Activated CD4-positive, alpha-beta T cell treated with anti-CD3 and anti-CD28 coated beads, Interleukin-10, Interleukin-2, amounts not matched to agents 100 ng/mL and 50 ng/mL, durations not matched to agents 16 hours and 8 hours (primary cell): ENCODE measurements at places on chromosomes 6 and 20.

DNA sequence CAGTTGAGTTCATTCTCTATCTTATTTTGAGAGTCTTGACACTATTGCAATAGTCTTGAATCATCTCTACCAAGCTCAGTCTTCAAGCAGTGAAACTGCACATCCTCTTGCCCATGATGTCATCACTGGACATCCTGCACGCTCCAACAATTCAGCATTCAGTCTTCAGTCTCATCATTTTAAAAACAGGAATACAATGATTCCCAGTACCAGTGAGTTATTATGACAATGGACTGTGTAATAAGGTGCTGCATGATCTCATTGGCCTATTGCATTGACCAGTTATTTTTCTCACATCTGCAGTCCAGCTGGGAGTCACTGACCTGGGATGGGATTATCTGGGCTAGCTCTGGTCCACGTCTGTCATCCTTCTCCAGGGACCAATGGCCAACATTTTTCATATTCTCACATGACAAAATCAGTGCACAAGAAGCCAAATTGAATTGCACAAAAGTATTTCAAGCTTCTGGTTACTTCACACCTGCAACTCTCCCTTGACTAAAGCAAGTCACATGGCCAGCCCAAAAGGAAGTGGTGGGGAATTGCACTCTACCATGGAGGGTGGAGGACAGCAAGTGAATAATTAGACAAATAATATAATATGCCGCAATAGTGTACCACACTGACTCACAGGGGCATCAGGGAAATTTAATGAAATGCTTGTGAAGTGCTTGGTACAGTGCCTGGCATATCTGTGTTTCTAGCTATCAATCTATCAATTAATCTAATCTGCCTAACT, 6.4 kb upstream of the CST2 start:
- DNase-seq, result no peak

DNA sequence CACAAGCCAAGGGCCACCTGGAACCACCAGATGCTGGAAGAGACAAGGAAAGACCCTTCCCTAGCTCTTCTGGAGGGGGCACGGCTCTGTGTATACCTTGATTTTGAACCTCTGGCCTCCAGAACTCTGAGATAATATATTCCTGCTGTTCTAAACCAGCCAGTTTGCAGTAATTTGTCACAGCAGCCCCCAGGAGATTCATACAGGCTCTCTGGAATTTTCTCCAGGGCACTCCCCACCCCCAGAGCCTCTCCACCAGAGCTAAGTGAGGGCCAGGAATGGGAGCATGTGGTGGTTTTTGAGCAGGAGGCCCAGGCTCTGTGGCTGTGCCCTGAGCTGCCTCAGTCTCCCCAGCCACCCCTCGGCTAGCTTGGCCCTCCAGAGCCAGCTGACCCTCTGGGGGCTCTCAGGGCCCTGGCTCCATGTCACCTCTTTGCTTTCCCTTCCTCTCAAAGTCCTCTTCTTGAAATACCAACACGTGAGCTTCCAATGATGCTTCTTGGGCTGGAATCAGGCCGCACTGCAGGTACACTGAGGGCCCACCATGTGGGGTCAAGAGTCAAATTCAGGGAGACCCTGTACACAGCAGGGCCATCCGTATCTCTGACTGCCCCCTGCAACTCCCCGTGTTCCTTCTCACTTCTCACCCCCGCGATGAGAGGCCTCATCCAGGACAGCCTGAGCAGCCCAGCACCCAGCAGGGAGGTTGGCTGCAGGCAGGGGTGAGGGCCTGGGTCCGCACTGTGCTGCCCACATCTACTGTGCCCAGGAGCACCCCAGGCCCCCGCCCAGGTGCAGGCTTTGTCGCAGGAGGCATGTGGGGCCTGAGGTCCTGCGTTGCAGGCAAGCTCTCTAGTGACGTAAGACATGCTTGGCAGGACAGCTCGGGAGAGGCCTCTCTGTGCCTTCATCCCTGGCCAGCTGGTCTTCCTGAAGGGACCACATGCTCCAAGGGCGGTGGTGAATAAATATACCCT, 155.5 kb downstream of the ANKRD60 start:
- DNase-seq, result no peak

DNA sequence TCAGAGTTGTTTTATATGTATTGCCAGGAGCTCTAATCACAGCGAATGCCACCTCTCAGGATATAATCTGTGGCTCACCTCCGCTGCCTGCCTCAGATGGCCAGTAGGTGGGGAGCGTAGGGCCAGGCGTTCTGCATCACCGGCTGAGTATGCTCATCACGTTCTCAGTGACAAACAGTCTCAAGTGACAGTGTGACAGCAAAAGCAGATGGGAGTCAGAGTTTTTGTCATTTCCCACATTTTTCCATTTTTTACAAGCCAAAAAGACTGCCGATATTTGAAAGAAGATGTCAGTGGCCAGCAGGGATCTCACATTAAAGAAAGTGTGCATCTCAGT, 208.7 kb downstream of the ALDH8A1 start:
- DNase-seq, result no peak

- DNase-seq, result no peak
Observed at GRCh38 chr6:104617591-104617990, 242.1 kb downstream of the HACE1 start.

GRCh38 chr6:15338476-15338875, 92.6 kb downstream of the JARID2 start:
- DNase-seq, result no peak

DNA sequence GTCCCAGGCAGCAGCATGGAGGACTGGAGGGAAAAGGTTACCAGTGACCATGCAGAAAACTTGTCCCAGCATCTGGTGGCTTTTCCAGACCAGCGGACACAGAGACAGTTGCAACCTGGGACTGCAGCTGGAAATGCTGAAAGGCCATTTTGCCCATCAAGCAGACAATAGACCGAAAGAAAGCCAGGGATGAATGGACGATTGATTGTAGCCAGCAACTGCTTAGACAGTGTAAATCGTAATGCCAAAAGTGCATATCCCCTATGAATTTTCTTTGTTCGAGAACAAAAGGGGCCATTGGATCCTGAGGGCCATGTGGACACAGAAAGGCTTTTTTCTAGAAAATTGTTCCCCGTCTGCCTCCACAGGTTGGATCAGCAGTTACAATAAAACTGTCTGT, 115.7 kb downstream of the MBOAT1 start:
- no peak for DNase-seq

DNA sequence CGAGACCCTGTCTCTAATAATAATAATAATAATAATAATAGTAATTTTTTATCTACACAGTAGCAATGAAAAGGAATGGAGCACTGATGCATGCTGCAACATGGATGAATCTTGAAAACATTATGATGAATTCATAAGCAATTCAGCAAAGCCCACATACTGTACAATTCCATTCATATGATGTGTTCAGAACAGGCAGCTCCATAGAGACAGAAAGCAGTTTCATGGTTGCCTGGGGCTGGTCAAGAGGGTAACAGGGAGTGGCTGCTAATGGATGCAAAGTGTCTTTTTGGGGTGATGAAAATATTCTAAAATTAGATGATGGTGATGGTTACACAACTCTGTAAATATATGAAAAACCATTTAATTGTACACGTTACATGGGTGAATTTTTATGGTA, 43.6 kb downstream of the SLC24A3 start:
- no peak for DNase-seq

GRCh38 chr20:19212469-19212815, at the start of gene SLC24A3:
Gene SLC24A3, plus strand, starts transcription at chr20:19212642.
- no peak for DNase-seq

DNA sequence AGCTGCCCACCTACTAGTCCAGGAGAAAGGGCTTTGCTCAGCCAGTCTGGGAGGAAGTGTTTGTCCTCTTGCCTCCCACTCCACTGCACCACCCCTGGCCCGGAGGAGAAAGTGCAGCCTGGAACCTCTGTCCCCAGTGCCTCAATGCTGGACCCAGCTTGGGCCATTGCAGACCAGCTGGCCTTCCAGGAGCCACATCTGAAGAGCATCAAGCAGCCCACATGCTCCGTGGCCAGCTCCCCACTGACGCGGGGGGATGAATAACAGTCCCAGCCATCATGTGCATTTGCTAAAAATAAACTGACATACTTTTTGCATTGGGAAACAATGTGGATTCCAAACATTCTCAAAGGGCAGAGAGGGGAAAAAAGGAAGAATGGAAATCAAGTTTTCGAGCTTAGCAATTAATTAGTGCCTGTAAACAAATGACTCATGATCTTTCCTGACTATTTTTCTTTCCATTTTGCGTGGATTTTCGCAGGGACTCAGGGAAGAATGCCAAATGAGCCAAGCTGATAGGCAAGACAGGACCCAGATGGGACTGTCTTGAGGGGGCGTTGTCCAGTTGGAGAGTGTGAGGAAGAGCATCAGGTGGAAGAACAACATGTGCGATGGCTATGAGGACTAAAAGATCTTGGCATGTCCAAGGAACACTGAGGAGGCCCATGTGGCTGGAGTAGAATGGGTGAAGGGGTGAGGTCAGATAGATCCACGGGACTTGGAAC, 34.1 kb downstream of the CEBPB start:
- DNase-seq, result no peak

- no peak for DNase-seq
Observed at GRCh38 chr6:169499848-169500247, 202.0 kb downstream of the WDR27 start.

GRCh38 chr6:111832833-111833418, 40.3 kb downstream of the FYN start:
- peak; percentile 58 for DNase-seq

DNA sequence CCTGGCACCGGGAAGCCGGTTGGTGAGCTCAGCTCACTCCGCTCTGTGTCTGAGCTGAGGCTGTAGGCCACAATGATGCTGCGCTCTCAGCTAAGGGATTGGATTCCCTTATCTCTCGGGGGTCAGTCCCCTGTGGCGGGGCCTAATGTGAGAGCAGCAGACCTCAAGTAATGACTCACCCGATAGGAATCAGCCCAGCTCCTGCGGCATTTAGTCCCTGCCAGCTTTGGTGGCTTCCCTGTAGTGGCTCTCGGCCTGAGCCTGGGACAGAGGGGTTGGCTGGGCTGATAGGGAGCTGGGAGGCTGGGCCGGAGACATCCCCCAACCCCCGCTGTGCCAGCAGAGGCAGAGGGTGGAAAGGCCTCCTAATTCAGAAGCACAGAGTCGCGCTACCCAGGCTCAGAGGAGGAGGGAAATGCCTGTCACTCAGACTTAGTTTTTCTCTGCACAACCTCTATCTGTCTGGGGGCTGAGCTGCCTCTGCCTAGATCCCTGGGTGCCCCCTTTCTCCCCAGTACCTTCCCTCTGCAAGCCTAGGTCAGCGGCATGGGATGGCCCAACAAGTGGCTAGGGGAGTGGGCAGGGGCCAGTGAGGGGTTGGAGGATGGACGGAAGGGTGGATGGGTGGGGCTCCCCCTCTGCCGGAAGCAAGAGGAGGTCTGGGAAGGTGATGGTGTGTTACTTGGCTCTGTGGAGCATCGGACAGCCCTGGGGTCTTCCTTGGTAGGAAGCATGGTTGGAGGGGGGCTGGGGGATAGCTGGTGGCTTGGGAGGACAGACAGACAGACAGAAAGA, 92.2 kb downstream of the CDH22 start:
- no peak for DNase-seq

- peak; percentile 23 for DNase-seq
Observed at GRCh38 chr6:96898241-96898851, 655 bp upstream of the NDUFAF4 start.

DNA sequence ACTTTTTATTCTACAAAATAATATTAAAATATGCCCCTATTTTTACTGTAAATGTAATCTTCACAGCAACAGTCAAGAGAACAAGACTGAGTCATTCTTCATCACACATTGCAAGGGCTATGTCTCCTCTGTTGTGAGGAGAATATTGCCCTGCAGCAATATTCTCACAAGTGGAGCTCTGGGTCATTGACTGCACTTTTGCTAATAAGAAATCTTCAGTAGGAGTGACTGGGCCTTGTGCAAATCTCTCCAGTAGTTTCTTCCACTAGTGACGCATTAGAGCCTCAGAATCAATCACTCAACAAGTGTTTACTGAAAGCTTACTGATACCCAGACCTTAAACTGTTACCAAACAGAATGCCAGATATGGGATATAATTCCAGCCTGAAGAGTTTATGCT, 49.1 kb downstream of the LAMA2 start:
- DNase-seq, result no peak

- DNase-seq, result no peak
Observed at GRCh38 chr6:33278392-33278741, 1.4 kb downstream of the B3GALT4 start.
